ENCODE measurements at places on chromosomes 7 and 10.
A peak's percentile ranks its signal among the peaks of the same experiment; 100 is the strongest.

GRCh38 chr7:17255926-17256325 is 42.5 kb upstream of the AHR start:
- DNase-seq, result peak; percentile 71

DNA sequence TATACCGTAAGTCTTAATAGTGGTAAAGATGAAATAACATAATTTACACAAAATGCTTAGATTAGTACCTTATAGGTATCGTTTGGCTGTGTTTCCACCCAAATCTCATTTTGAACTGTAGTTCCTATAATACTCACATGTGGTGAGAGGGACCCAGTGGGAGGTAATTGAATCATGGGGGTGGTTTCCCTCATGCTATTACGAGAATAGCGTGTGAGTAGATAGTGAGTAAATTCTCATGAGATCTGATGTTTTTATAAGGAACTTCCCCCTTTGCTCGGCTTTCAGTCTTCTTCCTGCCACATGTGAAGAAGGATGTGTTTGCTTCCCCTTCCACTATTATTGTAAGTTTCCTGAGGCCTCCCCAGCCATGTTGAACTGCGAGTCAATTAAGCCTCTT is 426.3 kb upstream of the POT1 start:
- peak; percentile 87 for DNase-seq

DNA sequence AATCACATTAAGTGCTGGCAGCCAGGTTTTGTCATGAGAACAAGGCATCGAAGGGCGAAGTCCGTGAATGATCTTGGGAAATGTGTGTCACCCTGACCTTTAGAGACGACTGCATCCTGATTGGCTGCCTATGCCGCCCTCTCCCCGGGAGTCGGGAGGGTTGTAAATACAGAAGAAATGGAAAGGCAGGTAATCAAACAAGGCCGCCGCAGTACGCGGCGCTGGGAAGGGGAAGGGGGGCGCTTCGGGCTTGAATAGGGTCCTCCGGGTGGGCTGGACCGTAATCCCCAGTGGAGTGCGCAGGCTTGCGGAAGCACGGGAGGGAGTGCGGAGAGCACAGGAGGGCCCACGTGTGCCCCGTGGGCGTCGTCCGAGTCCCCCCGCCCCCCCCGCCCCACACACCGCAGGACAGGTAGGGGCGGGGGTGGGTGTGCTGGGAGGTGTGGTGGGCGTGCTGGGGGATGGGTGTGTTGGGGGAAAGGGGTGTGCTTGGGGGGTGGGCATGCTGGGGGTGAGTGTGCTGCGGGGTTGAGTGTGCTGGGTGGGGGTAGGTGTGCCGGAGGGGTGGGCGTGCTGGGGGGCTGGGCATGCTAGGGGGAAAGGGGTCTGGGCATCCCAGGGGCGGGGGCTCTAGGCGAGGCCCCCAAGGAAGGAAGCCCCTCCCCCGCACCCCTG is 169.4 kb downstream of the ARHGAP12 start:
- peak; percentile 73 for DNase-seq

- no peak for DNase-seq
Measured at GRCh38 chr7:36021917-36022550, 131.0 kb upstream of the EEPD1 start.

- no peak for DNase-seq
Measured at GRCh38 chr10:34711500-34711899, 103.6 kb downstream of the PARD3 start.

- peak; percentile 95 for DNase-seq
Measured at GRCh38 chr10:13882119-13882711, 295.4 kb downstream of the PRPF18 start.

DNA sequence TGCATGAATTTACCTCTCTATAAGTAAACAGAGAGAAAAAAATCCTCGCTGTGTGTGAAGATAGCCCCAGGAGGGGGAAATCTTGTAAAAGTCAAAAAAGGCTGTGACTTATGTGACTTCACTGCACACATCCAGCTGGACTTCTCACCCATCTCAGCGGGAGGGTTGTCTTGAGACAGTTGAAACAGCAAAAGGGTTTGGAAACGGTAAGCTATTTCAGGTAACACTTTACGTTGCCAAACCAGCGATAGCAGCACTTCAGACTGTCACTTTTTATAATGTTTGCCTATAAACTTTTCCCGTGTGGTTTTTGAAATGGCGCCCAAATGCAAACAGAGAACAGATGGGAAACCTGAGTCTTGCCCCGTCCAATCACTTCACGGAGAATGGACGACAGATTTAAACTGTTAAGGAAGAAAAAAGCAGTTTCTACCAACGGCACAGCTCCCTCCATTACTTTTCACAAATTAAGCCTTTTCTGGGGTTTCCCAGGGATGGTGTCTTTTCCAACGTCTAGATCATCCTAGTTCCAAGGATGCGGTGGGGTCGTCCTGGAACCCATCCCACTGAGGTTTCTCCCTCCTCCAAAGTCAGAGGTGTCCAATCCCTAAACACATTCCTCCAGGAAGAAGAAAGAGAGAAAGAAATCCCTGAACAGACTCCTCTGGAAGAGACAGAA is 25.2 kb downstream of the FGFR2 start:
- no peak for DNase-seq

DNA sequence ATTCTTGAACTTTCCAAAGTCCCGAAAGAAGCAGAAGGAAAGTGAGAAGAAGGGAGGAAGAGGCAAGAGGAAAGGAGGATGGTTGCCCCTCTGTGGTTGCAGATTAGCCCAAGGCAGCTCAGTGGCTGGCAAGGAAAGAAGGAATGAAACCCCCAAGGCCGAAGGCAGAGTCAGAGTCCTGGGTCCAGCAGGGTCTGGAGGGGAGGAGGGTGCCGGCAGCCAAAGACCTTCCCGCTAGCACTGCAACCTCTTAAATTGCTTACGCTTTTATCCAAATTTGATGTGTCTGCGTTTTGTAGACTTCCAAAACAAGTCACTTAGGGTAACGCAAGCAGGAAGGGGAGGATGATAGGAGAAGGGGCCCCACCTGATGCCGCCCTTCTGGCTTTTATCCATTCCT is 7.4 kb upstream of the PFKP start:
- DNase-seq, result no peak

GRCh38 chr7:85512790-85513189 is 325.9 kb upstream of the SEMA3D start:
- DNase-seq, result no peak

DNA sequence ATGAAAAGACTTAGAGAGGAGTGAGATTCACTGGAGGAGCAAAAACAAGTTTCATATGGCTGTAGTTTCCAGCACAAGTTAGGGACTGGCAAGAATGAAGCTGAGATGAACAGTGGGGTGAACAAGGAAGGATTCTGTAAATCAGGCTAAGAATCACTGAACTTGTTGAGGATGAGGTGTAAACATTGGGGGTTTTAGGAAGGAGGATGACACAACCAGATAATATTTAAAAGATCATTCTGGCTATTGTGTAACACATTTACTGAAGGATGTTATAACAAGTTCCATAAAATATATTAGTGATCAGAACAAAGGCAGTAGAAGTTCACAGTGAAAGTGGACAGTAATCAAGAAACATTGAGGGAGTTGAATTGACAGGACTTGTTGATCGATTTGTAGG is 68.9 kb downstream of the CD36 start:
- DNase-seq, result peak; percentile 27

All from inflammatory macrophage treated with lipopolysaccharide for 4 hours (primary cell).